ENCODE measurements at places on chromosomes 6 and 20. TPM values are rescaled to one million over a fixed set of nuclear protein-coding genes. Genes with fewer than 3 reads are reported as not detected.
A peak's percentile ranks its signal among the peaks of the same experiment; 100 is the strongest.

GRCh38 chr6:84033523-84034451 is at the start of gene MRAP2:
TSS of gene MRAP2 (plus strand) at chr6:84033772. CDS start at chr6:84055319, 21,547 bp downstream.
- DNase-seq = no peak

DNA sequence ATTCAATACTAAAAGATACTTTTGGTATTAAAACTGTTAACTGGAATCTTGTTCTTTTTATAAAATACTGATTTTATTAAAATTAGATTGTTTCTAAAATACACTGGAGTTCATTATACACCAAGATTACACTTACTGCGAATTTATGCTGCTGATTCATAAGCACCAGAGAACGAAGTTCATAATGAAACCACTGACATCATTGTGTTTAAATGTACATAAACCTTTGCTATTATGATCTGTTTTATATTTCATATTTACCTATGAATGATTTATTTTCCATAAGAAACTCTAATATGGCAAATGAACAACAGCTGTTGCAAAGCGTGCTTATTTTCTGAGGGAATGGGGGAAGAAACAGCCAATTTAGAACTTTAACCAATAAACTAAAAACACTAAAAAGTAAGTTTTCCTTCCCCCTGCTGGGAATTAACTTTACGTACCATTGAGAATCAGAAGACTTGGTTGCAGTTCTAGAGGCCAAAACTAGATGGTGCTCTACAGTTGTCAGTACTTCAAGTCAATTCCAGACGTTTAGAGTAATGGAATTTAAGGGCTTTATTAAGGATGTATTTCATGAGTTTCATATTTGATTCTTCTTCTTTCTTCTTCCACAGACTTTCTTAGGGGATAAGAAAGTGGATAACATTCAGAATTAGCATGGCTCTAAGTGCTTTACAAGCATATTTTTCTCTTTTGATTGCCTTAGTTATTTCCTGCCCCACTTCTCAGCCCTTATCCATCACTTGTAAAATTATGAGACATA is 30.8 kb upstream of the COL19A1 start:
- peak; percentile 75 for DNase-seq

- DNase-seq = no peak
Measured at GRCh38 chr20:62305149-62305764, 2.5 kb downstream of the ADRM1 start.

GABRR1 gene
- not detected for total RNA-seq

VPS16 gene
- 51.0 TPM for total RNA-seq

GRCh38 chr6:88124925-88125557 is 41.1 kb downstream of the CNR1 start:
- no peak for DNase-seq

DNA sequence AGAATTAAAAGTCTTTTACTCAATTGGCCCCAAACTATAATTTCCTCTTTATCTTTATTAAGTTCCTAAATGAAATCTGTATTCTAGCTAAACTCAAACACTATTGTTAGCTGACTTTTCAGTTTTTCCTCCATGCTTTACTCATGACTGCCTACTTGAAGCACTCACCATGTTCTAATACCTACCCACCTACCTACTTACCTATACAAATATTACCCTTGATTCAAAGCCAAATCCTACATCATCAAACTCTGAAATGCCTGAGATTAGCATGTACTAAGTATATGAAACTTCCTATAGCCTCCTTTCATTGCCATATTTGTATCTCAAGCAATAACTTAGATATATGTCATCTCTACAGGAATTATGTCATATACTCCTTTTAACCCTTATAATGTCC is 259.7 kb downstream of the HDGFL1 start:
- DNase-seq = no peak

DNA sequence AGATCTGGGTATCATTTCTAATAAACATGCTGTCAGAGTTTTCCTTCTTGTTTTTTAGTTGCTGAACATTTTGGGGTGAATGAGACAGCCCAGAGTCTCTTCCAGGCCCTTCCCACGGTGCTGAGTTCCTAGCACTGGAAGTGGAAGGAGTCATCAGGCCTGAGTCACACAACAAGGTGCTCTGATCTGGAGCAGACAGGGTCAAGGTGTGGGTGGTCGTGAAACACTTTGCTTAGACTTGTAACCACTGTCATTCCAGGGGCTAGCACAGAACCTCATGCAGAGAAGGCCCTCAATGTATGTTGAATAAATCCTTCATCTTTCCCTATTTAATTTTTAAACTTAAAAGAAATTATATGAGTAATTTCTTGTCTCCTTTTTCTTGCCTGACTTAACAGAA is 60.6 kb downstream of the TXLNB start:
- no peak for DNase-seq

- no peak for DNase-seq
Measured at GRCh38 chr6:149225946-149226345, 91.6 kb upstream of the TAB2 start.

APOBEC2 gene
- not detected for total RNA-seq

IER3 gene
- total RNA-seq = 187 TPM

Data from fibroblast of villous mesenchyme (primary cell).